ENCODE measurements at places on chromosomes 5 and 9.

DNA sequence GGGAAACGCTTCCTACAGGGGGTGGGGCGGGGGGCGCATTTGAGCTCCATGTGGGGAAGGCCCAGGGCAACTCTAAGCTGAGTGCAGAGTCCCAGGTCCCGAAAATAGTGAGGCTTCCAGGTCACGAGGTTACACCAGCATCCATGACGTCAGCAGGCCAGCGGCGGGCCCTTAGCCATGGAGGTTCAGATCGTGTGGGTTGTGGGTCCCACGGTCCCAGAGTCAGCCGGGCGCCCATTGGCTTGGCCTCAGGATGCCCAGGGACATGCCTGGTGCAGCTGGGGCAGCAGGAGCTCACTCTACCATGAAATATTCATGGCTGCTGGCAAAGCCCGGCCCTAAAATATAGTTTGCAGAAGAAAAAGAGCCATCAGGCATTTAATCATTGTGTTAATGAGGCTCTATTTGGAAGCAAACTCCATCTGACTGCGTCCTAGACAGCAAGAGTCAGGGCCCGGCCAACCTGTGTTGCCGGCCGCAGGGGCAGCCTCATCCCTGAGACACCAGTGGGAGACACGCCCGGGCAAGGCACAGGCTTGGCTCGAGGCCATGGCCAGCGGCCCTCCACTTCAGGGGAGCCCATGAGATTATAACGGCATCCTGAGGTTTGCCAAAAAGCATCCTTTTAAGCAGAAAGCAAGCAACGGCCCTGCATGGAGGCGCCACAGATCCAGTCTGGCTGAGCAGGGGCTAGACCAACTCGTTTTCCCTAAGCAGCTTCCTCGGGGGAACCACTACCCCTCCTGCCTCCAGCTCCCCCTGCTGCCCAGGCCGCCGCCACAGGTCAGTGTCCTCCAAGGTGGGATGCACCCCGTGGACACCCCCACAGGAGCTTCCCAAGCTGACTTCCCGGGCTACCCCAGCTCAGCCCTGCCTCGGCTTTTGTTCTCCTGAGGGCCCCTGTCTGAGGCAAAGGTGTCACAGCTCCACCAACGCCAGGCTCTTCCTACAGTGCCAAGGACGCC is 108.9 kb upstream of the PPP1R26 start:
- no peak for DNase-seq

GRCh38 chr9:135415586-135415985 is 64.0 kb upstream of the PPP1R26 start:
- DNase-seq, result no peak

DNA sequence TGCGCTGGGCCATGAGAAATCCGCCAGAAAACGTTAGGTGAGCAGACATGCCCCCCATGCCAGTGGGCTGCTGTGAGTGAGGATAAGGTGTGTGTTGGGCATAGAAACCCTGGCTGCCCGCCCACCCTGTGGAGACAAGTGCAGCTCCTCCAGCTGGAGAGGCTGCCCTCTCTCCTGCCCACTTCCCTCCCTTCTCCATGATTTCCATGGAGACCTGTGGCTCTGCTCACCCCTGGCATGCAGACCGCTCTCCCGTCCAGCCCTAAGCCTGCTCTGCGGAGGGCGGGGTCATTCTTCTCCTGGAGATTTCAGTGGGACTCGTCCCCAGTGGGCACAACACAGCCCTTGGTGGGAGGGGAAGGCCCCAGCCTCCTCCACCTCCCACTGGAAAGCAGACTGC is 133.0 kb upstream of the FAM120A start:
- DNase-seq, result no peak

DNA sequence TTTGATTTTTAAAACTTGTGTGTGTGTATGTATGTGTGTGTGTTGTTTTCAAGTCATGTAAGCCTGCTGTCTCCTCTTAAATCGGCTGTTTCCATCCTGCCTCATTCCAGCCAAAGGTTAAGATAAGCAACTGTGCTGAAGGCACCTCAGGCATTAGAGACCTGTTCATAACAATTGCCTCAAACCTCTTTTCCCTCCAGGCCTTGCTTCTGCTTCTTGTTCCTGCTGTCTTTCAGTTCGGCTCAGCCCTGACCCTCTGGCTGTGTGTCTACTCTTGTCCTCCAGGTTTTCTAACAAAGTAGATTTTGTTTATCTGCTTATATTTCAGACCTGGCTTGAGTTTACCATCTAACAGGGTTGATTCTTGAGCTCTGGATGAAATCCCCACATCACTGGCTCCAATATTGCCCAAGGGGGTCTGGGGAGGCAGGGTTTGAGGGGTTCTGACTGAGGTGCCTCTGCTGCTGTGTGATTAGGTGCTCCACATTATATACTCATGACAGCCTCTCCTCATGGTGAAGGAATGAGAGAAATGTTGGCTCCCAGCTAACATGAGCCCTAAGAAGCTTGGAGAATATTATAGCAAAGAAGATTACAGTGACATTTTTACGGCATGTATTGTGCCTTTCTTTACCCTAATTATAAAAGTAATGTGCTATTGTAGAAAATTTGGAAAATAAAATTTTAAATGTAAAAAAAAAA is 229.7 kb upstream of the PIK3R1 start:
- no peak for DNase-seq

GRCh38 chr9:126851286-126851880 is 9.1 kb upstream of the ZBTB34 start:
- no peak for DNase-seq

Data from activated CD4-positive, alpha-beta T cell treated with anti-CD3 and anti-CD28 coated beads, Interleukin-2, amount 50 U/mL, for 4 hours (primary cell).